Stimulated activated CD8-positive, alpha-beta memory T cell treated with anti-CD3 and anti-CD28 coated beads, Interleukin-7, amount 100 ng/mL, for 1 hour (primary cell): ENCODE measurements at places on chromosomes 2 and 18.

GRCh38 chr2:64406407-64406774 lies 47.6 kb upstream of the LGALSL start:
- no peak for DNase-seq

GRCh38 chr2:3635171-3635974 lies 22.6 kb upstream of the ALLC start:
- DNase-seq, result no peak

DNA sequence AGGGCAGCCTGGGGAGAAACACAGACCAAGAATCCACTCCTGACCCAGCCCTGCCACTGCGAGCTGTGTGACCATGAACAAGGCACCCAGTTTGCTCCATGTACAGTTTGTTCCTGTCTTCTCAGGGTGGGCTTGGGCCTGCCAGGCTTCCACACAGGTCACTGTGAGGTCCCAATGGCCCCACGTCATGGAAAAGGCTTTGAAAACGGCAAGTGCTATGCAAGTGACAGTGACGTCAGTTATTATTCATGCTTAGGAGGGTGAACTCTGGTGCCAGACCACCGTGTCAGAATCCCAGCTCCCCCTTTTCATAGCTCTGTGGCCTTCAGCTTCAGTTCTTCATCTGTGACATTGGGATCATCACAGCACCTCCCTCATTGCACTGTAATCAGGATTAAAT lies 87.1 kb downstream of the TNS1 start:
- DNase-seq, result no peak

GRCh38 chr2:177885828-177886466 lies 186.6 kb downstream of the PDE11A start:
- DNase-seq, result no peak

GRCh38 chr2:190860985-190861680 lies 19.5 kb upstream of the GLS start:
- no peak for DNase-seq

DNA sequence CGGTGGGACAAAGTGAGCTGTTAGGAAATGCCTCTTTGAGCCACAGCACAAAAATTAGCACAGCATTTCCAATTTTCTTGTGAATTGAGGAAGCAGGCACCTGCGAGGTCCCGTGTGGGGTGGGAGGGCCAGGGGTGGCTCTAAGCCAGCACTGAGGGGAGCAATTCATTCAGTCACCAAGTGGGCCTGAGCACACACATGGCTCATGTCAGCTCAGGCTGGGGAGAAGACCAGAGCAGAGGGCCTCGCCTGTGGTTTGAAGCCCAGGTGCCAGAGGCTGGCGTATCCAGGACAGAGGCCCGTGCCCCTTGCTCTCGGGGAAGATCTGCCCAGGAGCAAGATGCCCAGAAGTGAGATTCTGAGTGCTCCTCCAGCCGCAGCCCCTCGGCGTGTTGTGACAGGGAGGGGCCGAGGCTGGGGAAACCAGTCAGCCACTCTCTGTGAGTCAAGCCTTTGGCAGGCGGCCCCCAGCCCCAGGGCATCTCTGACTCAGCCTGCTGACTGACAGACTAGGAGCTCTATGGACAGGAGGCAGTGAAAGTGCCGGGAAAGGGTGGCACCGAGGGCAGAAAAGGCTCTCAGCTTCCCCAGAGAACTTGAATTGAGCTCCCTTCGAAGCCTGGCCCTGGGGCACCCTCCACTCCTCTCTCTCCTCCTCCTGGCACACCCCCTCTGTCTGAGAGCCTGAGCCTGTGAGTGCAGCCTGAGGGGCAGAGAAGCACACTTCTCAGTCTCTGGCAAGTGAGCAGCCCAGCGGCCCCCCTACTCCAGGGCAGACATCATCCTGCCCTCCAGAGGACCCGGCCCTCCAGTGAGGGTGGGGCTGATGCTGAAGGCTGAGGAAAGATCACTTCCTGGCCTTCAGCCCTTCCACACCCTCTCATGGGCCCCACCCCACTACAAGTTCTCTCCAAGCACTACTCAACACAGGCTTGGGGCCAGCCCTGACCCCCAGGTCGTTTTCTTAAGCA lies 32.3 kb downstream of the CYP26B1 start:
- no peak for DNase-seq
